ENCODE measurements at places on chromosomes 7 and 10.

DNA sequence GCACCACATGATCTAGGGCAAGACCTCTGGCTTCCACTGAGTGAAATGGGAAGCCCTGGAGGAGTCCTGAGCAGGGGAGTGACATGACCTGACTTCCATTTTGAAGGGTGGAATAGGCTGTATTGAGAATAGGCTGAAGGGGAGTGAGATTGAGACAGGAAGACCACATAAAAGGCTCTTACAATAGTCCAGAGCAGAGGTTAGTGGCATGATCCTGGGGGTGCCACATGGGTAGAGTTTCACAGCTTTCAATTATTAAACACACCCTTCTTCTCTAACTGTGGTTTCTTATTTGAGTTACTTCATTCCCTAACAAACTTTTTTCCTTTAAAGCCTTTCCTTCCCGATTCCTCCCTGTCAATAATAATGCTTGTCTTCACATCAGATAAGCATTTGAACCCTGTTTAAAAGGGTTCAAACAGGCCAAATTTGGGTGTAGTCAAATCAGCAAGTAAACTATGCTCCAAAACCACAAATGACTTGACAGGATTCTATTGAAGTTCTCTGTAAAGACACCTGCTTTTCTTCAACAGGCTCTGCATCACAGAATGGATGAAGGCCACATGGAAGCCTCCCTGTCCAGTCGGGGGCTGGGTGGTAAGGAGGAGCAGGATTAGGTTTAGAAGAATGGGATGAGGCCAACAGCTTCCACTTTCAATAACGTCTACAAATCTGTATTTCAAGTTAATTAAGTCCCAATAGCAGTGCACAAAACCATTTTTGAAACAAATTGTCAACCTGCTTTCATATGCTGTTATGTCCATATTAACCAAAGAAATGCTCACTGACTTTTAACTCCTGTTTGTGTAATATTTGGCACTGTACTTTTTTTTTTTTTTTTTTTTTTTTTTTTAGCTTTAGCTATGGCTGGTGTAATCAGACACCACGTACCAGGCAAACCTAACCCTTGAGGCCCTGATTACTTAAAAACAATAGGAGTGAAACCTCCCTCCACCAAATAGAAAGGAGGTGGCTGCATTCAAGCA lies 131.9 kb downstream of the NRCAM start:
- DNase-seq = no peak

DNA sequence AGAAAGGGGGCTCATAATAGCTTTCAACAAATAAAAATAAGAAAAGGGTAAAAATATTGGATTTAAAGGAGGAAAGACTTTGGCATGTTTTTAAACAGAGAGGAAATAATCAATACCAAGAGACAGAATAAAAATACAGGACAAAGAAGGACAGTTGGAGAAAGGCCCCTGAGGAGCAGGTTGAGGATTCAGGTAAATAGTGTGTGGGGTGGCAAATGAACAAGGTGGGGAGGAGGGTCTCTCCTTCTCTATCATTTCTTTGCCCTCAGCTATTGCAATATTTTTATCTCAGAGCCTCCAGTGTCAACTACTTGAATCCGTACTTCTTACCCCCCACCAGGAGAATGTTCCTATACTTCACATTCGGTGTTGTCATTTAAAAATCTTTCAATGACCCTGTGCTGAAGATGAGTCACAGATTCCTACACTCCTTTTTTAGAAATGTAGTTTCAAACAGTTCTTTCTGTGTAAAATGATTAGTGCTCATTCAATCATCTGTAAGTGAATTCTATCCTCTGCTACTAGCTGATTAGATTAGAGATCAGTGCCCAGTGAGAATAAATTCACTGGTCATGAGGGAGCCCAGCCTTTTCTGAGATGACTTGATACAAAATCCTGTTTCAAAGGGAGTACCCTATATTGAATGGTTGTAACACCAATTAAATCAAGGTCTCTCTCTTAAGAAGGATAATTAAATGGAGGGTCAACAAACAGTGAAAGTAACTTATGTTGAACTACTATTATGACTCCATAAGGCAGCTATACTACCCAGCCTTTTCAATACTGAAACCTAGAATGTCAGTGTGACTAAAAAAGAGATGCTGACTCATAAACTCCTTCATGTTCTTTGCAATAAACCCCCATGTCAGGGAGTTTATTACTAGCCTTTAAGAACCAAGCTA lies 50.4 kb upstream of the WNT16 start:
- no peak for DNase-seq

GRCh38 chr7:30133736-30134610 lies 813 bp upstream of the MTURN start:
- DNase-seq = no peak

- no peak for DNase-seq
These were observed 53.9 kb upstream of the PAPSS2 start for GRCh38 chr10:87605628-87606251.

- DNase-seq = no peak
These were observed 362.6 kb downstream of the PAXIP1 start for GRCh38 chr7:154640266-154640865.

DNA sequence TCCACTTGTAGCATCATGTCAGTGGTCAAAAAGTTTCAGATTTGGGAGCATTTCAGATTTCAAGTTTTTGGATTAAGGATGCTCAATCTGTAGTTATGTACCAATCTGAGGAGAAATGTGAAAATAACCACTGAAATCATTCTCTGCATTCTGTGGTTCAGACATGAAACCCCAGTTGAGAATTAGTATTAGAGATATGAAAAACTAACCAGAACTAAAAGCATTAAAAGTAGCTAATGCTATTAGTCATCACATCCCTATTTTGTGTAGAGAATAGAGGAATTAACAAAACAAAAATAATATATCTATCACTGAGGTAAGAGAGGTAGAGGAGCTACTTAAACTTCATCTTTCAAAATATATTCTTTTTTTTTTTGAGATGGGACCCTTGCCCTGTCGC lies 28.0 kb downstream of the MICU1 start:
- no peak for DNase-seq

GRCh38 chr7:38751416-38751815 lies 120.2 kb upstream of the AMPH start:
- DNase-seq = no peak

DNA sequence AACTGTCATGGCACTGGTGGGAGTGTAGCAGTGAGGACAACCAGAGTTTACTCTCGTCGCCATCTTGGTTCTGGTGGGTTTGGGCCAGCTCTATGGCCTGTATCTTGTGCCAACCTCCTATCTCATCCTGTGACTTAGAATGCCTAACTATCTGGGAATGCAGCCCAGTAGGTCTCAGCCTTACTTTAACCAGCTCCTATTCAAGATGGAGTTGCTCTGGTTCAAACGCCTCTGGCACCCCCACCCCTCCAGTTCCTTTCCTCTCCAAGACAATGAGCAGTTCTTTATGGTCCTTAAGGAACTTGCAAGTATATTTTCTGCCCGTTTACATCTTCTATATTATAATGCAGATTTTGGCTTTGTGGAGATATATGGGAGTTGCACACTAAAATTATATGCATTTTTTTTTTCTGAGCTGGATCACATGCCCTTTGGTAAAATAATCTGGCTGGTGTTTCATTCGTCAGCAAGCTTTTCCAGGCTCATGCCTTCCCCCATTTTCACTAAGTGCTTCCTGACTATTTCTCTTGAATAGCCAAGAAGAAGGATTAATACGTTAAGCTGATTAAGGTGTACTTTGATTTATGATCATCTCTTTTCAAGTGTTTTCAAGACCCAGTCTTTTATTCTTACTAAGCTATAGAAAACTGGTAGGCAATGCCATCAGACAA lies 11.2 kb upstream of the WIPF3 start:
- DNase-seq = no peak

DNA sequence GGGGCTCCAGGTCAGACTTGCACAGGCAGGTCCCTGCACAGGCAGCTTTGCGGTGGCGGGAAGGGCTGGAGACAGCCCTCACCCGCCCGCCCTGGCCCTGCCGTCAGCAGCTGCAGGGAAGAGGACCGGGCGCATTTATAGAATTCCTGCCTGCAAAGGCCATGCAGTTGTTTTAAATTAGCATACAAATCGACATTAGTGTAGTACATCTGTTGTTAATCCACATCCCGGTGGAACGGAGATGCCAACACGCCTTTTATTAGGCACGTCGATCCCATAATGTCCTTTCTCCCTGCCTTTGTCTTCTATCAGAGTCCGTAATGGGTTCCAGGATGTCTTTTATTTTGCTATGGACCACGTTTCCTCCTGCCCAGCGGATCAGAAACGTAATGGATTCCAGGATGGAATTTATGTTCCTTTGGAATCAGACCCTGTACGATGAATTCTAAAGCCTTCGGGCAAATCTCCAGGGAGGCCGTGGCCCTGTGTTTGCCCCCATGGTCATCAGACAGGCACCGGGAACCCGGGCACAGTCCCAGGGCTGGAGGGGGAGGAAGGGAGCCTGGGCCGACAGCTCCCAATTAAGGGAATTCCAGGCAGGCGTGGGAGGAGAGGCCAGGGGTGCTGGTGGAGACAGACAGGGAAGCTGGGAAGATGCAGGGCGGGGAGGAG lies 123.9 kb downstream of the COL26A1 start:
- no peak for DNase-seq

DNA sequence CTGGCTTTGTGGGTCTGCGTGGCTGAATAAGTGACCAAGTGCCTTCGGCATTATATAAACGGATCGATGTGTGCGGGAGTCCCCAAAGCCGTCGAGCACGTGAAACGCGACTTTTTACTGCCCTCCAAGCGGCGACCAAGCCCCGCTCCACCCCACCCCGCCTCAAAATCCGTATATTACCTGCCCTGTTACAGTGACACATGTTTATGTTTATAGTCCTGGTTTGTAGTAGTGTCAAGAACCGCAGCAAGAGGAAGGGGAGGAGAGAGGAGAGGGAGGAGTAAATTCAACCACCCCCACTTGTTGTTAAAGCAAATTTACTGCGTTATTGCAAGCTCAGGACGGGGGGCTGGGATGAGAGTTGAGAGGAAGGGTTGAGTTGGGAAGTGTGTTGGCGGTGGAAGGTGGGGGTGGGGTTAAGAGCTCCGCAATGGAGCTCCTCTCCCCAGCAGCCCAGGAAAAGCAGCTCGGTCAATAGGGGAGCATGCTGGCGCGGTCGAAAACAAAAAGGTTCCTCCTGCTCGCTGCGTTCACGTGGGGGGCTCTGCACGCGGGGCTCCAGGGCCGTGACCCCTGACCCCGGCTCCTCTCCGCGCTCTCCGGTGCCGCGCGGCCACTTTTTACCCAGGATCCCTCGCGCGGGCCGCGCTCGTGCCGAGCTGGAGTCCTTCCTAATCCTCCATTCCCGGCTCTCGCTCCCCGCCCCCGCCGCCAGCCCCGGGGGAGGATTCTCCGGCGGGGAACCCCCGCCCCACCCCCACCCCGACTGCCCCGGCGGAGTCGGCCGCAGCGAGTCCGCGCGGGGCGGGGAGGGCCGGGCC lies at the start of gene SKIDA1:
SKIDA1 (minus strand) TSS at position 316 of the 821 bp plus-strand sequence. CDS start 7,860 bp downstream, outside the sequence.
- no peak for DNase-seq

DNA sequence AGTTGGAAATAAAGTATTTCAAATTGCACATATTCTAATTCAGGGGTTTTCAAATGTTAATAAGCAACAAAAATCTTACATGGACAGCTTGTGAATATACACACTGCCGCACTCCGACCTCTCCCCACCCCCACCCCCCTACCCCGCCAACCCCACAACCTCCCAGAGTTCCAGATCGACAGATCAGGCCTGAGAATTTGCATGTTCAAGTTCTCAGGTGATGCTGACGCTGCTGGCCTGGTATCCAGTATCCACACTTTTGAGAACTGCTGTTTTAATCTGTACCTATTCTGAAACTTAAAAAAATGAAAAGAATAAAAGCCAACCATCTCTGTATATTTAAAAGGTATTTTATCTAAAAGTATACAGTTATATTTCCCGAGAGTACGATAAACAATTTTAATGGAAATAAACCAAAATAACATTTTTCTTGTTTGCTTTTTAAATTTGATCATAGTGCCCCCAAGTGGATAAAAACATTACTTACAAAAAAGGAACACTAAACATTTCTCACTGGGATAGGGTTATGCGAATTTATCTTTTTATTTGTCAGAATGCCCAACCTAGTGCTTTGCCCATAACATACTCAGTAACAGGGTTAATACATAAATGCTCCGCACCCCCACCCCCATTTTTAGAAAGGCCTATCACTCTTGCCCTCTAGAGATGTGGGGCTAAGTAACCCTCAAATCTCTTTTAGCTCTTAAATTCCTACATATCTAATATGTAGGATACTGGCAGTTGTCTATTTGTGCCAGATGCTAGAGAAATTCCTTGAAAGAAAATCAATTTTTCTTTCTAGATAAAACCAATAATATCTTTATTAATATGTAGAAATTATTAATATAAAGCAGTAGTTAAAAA lies 166.3 kb downstream of the RNF133 start:
- no peak for DNase-seq

DNA sequence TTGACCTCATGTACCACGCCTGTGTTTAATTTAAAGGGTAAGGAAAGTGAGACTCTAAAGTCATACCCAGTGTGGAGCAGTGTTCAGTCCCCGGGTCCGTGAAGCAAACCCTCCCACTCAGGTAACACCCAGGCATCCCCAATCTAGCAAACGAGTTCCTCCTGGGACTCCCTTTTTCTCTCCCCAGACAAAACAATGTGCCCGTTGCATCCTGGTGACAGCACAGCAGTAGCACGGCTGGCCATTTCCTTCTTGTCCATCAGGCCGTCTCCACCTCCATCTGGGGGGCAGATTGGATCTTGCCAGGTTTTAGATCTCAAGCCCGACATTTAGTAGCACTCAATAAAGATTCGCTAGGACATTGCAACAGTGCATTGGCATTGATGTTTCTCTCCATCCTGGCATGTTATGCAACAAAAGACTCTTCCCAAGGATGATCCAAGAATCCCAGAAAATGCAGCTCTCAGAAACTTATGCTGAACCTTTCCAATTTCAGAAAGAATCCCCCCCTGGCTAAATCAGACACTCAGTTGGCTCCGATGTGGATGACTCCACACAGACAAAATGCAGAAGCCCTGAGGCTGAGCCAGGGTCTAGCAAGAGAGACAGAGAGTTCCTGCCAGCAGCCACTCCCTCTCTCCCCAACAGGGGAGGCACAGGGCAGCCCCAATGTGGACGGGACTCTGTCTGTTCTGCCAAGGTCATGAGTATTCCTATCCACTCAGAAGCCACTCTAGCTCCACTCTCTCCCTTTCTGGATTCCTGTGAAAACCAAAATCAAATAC lies 274.5 kb upstream of the MGMT start:
- no peak for DNase-seq

DNA sequence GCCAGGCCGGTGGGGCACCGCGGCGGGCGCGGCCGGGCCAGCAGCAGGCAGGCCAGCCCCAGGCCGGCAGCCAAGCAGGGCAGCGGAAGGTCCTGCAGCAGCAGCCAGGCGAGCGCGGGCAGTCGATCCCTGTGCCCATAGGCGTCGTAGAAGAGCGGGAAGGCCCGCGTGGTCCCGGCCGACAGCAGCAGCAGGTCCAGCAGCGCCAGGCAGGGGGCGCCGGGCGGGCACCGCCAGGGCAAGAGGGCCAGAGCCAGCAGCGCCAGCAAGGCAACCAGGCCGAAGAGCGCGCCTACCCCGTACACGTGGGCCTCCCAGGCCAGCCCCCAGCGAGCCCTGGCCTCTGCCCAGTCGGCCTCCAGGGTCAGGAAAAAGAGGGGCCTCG lies 8.4 kb upstream of the RBM28 start:
- DNase-seq = no peak

DNA sequence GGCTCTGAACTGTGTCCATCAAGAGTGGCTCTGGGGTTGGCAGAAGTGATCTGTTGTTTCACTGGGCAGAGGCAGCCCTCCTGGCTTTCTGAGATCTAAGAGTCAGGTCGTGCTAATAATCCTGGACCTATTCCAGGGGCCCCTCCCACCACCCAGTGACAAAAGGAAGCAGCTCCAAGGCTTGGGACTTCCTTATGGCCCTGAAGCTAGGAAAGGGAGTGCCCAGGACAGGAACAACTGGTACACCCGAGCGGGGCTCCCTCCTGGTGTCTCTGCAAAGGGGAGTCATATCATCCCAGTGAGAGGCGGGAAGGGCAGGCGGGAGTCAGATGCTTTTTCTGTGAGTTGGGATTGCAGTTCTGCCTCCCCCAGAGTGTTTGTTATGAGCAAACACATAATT lies 32.3 kb downstream of the RPS24 start:
- DNase-seq = no peak
